Right cardiac atrium (tissue), 5 donors: ENCODE measurements at places on chromosomes 7 and 10.
A peak's percentile ranks its signal among the peaks of the same experiment; 100 is the strongest.

- no peak for DNase-seq
Measured at GRCh38 chr7:38276096-38276877, 2.9 kb upstream of the TARP start.

GRCh38 chr10:69497611-69498390, 46.5 kb downstream of the TSPAN15 start:
- DNase-seq = peak; percentile 37

DNA sequence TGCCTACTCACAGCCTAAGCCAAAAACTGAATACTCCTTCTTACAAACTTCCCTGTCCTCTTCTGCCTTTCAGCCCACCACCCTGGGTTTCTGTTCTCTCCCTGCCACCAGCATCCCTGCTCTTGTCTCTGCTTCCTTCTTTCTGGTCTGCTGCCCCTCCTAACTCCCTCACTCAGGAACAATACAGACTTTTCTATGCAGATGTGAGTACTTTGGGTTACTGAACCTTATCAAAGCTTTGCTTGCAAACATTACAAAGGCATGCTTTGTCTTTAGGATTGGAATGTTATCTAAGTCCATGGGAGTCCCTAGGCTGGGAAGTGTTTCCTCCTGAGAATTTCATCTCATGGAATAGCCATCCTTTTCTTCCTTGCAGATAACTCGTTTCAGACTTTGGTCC, 28.9 kb downstream of the CNNM1 start:
- no peak for DNase-seq

GRCh38 chr10:97520978-97521761, 22.4 kb downstream of the UBTD1 start:
- DNase-seq = no peak

DNA sequence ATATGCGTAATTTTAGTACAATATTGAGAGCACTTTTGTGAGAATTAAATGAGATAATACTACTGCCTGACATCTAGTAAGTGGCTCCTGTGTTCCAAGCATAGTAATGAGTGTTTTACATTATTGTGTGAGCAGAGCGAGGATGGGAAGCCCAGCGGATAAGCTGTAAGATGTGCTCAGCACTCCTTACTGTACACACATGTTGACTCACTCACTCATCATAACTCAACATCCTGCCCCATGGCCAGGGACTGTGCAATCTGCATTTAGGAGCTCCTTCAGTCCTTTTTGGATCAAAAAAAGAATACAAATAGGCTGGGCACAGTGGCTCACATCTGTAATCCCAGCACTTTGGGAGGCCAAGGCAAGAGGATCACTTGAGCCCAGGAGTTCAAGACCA, 72.9 kb upstream of the NEBL start:
- no peak for DNase-seq

DNA sequence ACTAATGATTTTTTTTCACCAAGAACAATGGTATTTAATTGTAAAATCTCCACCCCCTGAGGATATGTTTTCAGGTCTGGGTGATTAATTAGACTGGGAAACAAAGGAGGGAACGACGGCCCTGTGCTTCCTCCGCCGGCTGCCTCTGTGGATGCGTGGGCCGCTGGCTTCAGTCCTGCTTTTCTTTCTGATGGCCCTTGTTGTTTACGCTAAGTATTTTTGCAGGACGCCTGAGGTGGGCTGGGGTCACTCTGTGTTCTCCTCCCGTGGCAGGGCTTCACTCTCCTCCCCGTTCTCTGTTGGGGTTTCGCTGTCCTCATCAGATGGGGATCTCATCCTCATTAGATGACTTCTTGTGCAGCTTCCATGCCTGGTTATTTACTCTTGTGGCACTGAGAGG, 5.2 kb upstream of the ACBD5 start:
- DNase-seq = no peak

DNA sequence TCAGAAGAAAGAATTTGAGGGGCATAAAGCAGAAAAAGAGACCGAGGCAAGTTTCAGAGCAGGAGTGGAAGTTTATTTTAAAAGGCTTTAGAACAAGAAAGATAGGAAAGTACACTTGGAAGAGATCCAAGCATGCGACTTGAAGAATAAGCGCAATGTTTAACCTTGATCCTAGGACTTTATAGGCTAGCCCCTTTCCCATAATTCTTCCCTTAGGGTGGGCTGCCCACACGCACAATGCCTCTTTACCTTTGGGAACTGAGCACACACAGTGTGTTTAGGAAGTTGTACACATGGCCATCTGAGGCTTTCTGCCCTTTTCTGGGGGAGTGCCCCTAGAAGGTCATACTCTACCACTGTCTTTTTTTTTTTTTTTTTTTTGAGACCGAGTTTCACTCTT, 11.2 kb upstream of the GSTO1 start:
- DNase-seq = no peak

DNA sequence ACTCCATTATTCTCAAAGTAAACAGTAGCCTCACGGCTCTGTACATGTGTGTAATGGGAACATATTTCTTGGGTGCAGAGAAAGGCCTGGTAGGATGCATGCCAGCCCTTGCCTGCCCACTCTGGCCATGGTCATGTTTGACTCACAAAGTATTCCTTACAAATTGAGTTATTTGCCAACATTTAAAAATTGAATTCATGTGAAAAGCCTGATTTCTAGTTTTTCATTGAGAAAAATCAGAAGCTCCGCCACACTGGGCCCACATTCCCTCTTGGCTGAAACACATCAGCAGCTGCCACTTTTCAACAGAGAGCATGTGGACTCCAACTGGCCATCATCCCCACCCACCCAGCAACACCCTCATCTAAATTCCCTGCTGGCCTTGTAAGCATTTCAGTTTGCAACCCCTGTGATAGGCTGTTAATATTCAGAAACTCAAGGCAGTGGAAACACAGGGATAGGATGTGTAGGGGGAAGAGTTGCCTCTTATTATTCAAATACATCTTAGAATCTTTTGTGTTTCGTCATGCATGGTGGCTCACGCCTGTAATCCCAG, 40.9 kb downstream of the CDH23 start:
- peak; percentile 71 for DNase-seq

- DNase-seq = no peak
Measured at GRCh38 chr10:45432700-45433472, 58.9 kb downstream of the ALOX5 start.

DNA sequence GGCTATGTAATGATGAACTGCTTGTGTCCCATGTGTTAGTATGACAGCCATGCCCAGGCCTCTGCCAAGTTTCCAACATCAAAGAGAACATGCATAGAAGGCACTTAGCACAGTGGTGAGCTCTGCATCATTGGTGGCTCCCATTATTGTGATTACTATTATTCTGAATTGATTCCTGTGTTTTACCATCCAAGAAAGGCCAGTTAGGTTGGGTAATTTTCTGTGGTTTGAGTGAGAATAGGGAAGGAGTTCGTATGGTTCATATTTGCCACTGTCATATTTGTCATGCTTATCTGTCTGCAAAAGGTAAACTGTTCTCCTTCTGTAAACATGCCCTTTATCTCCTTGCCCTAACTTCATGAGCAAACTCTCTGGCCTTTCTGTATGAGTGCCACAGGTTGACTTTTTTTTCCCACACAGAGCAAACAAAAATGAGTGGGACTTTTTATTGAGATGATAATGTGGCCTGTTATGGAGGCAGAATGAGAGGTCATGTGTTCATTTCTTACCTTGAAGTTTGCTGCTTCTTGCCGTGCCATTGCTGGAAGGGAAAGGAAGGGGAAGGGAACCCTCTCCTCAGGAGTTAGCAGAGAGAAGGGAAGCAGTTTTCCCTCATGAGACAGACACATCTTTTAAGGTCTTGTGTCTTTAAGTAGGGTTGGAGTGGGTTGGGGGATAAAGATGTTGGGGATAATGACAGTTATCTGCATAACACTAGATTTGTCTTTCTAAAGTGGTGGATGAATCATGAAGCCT, 301.9 kb downstream of the LRMDA start:
- DNase-seq = no peak

DNA sequence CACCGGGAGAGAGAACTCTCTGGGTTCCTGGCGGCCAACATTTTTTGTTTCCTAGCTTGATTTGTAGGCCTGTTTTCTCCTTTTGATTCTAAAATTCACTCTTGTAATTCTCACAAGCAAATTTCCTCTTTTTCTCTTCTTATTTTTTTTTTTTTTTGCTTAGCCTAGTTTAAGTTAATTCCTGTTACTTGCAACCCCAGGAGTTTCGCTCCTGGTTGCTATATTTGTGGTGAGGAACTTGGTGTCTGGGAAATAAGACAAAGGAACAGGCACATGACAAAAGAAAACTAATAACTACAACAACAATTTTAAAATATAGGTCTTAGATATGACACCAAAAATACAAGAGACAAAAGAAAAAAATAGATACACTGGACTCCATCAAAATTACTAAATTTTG, 6.7 kb downstream of the AOAH start:
- DNase-seq = no peak

DNA sequence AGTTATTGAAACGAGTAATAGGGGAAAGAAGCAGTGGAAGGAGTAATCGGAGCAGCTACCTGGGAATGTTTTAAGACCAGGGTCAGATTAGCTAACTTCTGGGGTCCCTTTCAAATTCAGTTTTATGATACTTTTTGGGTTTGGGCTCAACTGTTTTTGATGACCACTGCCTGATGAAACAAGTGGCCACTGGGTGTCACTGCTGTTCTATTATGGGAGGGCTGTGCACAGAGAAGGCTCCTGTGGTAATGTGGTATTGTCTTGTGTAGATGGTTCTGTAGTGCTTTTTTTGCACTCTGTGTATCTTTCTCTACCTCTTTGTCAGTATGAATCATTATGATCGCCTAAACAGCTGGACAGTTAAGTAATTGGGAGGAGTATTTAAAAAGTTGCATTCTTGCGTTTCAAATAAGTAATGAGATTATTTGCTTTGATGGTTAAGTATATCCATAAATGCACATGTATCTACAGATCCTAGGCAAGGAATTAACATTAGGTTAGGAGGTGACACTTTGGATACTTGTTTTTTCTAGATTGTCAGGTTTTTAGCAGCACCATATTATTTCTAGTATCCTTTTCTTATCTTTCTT, 128.4 kb downstream of the ABCA13 start:
- DNase-seq = peak; percentile 42

- DNase-seq = no peak
Measured at GRCh38 chr10:117442521-117442920, 67.3 kb upstream of the PDZD8 start.

GRCh38 chr7:18013936-18014335, 13.7 kb downstream of the PRPS1L1 start:
- DNase-seq = no peak

- no peak for DNase-seq
Measured at GRCh38 chr10:31768467-31768866, 160.2 kb downstream of the ARHGAP12 start.

DNA sequence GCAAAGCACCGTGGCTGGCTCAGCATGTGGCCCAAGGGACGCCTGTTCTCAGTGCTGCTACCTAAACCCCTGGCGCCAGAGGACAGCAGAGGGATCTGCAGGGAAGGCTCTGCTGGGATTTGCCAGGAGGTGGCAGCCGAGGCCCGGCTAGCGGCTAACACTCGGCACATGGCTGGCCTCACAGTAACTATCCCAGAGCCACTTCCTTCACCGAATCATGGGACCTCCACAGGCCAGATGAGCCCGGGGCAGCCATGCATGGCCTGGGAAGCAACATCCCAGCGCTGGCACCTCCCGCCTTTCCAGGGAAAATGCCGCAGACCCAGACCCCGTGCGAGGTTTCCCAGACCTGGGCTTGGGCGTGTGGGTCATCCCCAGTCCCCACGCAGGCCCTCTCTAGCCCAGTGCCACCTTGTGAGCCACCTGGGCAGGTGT, 36.4 kb downstream of the DPYSL4 start:
- peak; percentile 81 for DNase-seq

DNA sequence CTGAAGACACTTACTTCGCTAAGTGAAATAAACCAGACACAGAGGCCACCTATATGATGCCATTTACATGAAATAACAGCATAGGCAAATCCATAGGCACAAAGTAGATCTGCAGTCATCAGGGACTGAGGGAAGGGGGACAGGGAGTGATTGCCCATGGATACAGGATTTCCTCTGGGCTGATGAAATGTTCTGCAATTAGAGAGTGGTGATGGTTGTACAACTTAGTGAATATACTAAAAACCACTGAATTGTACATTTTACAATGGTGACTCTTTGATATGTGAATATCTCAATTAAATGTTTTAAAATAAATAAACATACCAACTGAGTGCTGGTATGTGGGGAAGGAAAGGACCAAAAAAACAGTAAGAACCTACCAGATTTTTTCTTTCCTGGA, 20.4 kb downstream of the PPA1 start:
- DNase-seq = no peak

- no peak for DNase-seq
Measured at GRCh38 chr7:1689311-1689710, 19.2 kb downstream of the ELFN1 start.

- DNase-seq = no peak
Measured at GRCh38 chr7:71594736-71595135, 462.8 kb downstream of the GALNT17 start.

DNA sequence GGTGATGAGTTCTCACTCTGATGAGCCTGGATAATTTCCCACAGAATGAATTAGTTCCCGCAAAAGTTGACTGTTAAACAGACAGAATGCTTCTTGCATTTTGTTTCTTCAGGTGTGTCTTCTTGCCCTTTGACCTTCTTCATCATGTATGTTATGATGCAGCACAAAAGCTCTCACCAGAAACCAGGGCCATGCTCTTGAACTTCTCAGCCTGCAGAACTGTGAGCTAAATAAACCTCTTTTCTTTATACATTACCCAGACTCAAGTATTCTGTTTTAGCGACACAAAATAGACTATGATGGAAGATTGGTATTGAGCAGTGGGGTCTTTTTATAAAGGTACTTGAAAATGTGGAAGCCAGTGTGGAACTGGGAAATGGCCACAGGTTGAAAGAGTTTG, 95.2 kb upstream of the TNS3 start:
- no peak for DNase-seq

DNA sequence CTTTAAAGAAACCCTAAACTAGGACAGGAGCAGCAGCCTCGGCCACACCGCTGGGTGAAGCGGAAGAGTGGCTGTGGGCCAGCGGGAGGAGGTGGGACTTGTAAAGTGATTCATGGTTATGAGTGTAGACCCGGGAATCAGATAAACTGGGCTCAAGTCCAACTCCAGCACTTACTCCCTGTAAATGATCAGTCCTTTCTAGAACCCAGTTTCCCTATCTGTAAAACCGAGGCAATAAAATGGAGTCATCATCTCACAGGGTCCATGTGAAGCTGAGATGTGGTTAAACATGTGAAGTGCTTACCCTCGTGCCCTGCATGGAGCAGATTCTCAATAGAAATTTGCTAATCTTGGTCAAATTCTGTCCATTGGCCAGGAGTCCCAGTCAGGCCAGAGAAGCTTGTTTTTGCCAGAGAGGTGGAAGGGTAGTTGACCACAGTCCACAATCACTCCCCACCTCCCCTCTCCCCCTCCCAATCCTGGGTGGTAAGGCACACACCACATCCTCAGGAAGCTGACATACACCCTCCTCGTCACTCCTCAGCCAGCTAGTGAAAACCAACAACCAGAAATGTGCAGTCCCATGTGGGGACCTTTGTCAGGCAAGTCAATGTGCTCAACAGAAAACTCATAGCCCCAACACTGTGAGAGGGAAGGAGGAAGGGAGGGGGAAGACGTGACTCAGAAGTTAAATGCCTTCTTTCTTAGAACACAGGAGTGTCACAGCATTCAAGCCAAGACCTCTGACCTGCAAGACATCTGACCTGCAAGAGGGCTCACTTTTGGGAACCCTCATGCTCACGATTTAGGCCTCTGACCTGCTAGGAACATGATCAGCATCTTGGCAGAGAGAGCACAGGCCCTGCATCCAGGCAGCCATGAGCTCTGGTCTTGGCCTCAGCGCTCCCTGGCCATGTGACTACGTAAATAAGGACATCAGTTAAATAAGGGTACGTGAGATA, 145.1 kb downstream of the PLXNA4 start:
- peak; percentile 81 for DNase-seq
